ENCODE measurements at places on chromosomes 11 and 22.
A peak's percentile ranks its signal among the peaks of the same experiment; 100 is the strongest.

- peak; percentile 10 for DNase-seq
Measured at GRCh38 chr11:89463266-89463780, 27.9 kb downstream of the NOX4 start.

DNA sequence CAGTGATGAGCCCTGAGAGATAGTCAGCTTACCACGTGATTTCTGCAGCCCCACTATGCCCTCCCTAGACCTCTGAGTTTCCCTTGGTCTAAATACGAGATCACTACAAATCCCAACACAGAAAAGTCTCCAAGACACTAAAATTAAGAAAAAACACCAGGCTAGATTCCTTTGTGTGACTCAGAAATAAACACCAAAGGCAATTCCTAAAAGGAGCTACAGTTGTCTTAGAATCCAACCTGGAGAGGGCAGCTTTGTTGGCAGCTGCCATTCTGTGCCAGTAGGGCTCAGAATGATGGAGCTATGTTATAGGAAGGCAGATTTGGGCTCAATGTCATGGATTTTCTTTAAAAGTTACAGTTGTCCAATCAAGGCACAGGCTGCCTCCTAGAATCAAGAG is 37.1 kb upstream of the HMGXB4 start:
- DNase-seq = no peak

DNA sequence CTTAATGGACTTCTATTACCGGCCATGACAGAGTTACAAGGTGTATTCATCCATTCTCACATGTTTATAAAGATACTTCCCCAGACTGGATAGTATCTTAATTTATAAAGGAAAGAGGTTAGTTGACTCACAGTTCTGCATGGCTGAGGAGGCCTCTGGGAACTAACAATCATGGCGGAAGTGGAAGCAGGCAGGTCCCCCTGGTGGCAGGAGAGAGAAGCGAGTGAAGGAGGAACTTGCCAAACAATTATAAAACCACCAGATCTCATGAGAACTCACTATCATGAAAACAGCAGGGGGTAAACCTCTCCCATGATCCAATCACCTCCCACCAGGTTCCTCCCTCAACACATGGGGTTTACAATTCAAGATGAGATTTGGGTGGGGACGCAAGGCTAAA is 170.0 kb upstream of the PDGFD start:
- no peak for DNase-seq

DNA sequence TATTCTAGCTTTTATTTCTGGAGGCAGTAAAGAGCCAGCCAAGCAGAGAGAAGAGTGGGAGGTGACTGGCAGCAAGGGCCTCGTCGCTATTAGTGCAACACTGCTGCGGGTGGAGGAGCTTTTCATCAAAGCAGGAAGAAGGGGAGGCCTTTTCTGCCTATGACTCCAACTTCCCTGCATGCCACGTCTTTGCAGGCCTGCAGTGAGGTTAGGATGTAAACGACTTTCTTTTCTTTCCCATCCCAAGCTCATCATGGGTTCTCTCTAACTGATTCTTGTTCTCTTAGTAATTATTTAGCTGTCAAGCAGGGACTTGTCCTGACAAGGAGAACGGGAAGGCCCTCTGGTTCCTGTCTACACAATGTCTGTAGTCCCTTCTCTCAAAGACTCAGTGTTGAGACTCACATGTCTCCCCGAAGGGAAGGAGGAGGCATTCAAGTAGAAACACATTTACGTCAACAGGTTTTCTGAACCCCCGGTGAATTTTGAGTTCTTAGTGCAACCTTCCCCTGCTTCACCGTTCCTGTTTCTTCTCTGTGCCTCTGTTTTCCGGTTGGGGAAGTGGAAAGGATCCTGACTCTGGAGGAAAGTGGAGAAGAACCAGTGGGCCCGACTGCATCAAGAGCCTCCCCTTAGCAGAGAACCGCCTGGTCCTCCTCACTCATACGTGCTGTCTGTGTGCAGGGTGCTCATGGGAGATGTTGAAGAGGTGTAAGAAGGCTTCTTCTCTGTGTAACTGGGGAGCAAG is 56.9 kb downstream of the PACS1 start:
- DNase-seq = no peak

DNA sequence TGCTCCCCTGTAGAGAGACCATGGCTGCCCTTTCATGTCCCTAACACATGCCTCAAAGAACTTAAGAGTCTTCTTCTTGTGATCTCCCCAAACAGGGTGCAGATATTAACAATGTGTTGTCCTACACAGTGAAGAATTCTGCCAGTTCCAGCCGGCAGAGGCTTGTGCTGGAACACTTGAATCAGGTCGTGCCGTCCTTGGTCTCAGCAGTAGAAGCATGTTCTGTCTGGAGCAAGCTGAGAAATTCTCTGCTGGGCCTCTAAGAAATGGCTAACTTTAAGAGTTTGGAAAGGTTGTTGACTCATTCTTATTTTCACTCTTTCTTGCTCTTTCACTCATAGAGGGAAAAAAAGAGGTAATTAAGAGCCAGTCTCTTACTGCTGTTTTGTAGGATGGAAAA is 71.1 kb upstream of the SLC25A18 start:
- DNase-seq = no peak

GRCh38 chr22:17013396-17014100 is 5.5 kb upstream of the GAB4 start:
- no peak for DNase-seq

GRCh38 chr22:20532256-20532993 is 25.0 kb downstream of the MED15 start:
- no peak for DNase-seq

Measured in LNCaP clone FGC (cell line).